ENCODE measurements at places on chromosomes 7 and 10. TPM values are rescaled to one million over a fixed set of nuclear protein-coding genes. Genes with fewer than 3 reads are reported as not detected.
A peak's percentile ranks its signal among the peaks of the same experiment; 100 is the strongest.

- H3K36me3 ChIP-seq = peaks cover 32% of the 10 kb centered on the region
- H3K27me3 ChIP-seq = no peaks in the 10 kb centered on the region
- no peaks in the 10 kb centered on the region for H3K4me1 ChIP-seq
- H3K4me3 ChIP-seq = no peak overlapping the region
- H3K27ac ChIP-seq = no peak overlapping the region
These were observed 18.7 kb downstream of the IL15RA start for GRCh38 chr10:5958675-5959074.

Gene SMKR1
- 1.5 TPM for total RNA-seq

- H3K4me1 ChIP-seq = no peaks in the 10 kb centered on the region
- H3K27me3 ChIP-seq = peaks cover 7% of the 10 kb centered on the region
- H3K4me3 ChIP-seq = no peak overlapping the region
- no peaks in the 10 kb centered on the region for H3K36me3 ChIP-seq
- DNase-seq = peak; percentile 51
These were observed 427.6 kb downstream of the PHTF2 start for GRCh38 chr7:78226059-78226719.

DNA sequence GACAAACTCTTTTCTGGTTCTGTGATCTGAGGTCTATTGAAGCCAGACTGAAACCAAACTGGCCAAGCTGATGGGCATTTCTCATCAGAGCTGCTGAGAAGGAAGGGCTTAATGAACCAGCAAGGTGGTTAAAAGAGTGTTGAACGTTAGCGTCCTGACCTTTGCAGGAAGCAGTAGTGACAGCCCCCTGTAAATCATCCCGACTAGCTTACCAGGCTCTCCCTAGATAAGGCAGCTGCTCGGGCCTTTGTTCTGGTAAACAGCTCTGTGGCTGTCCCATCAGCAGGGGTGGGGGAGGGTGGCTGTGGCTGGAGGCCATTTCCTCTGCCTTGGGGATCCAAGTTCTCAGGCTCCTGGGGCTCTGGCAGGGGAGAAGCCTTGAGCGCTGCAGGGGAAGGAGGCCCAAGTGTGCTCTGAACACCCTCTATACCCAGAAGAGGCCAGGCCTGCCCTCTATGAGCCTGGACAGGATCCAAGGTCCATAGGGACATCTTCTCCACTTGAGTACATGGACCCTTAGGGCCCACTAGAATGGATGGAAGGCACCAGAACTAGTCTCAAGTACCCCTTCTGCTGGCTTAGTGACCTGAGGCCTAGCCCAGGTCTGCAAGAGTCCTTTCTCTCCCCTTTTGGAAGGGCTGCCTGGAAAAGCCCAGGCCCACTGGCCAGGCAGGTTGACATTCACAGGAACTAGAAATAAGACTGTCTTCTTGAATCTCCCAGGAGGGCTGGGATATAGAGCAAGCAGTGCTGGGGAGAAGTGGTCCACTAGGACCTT, 134.6 kb downstream of the ARHGAP22 start:
- H3K27me3 ChIP-seq = no peaks in the 10 kb centered on the region

DNA sequence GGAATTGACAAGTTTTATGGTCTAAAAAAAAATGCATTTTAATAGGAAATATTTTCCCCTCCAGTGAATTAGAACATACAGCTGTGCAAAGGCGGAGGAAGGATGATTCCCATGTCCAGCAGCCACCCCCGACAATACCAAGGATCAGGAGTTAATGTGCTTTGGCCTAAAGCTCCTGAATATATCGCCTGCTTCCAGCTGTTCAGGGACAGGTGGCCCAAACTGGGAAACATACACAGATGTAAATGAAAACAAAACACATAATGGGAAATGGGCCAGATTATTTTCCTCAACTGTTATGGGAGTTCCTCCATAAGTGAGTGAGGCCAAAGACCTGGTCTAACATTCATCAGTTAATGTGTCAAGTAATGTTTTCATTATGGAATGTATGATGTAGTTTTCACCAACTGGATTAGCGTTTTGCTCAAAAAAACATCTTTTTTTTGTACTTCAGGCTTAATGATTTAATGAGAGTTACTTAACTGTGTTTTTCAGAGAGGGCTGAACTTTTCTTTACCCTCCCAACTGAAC, 55.1 kb upstream of the LAMB1 start:
- no peak overlapping the region for H3K4me3 ChIP-seq
- H3K27me3 ChIP-seq = peaks cover 5% of the 10 kb centered on the region
- H3K4me1 ChIP-seq = no peaks in the 10 kb centered on the region
- no peaks in the 10 kb centered on the region for H3K36me3 ChIP-seq
- H3K27ac ChIP-seq = no peak overlapping the region
- no peak for DNase-seq

DNA sequence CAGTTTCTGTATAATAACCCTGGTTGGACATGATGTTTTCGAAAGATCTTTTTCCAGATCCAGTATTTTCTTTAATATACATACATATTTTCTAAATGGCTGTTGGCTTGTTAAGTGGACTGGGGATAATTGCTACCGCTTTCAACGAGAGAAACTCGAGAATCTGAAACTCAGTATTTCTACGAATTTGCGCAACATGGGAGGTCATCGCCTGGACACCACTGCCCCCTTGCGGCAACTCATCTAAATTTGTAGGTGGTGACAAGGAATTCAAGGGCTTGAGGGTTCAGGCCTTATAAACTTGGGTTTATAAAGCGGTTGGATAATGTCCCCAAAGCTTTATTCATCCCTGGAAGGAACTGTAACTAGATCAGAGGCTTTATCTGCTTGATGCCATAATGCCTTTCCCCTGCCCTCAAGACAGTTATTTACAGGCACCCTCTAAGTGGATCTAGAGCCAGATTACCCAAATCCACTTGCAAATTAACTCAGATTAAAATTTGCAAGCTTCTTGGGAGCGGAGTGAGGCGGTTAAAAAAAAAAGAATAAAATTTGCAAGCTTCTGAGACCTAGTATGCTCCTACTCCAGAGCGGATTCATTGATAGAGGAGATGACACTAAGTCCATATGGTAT, 21.3 kb upstream of the KCNK18 start:
- peaks cover 14% of the 10 kb centered on the region for H3K4me1 ChIP-seq
- no peak overlapping the region for H3K27ac ChIP-seq
- peak; percentile 82 for DNase-seq
- no peaks in the 10 kb centered on the region for H3K36me3 ChIP-seq
- peak overlapping the region; percentile 65 for H3K4me3 ChIP-seq

- peaks cover 47% of the 10 kb centered on the region for H3K27me3 ChIP-seq
- H3K36me3 ChIP-seq = no peaks in the 10 kb centered on the region
- no peak overlapping the region for H3K27ac ChIP-seq
- H3K4me3 ChIP-seq = no peak overlapping the region
- peaks cover 2% of the 10 kb centered on the region for H3K4me1 ChIP-seq
- no peak for DNase-seq
These were observed 47.8 kb upstream of the SLF2 start for GRCh38 chr10:100864978-100865377.

Gene CYP2C8
- total RNA-seq = not detected

DNA sequence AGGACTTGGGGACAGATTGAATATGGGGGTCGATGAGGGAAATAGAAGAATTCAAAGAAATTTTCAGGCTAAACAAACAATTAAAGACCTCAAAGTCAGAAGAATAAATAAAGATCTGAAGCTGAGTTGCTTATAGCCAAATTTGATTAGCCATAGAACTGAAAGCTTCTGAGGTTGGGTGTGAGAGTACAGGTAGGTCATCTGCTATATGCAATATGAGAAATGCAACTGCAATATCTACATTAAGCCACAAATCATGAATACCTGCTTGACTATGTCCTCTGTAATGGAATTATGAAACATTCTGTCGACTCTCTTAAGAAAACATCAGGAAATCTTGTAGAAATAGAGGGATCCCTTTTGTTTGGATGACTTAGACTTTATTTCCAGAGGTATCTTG, 192.1 kb upstream of the PCDH15 start:
- no peak overlapping the region for H3K4me3 ChIP-seq
- H3K4me1 ChIP-seq = no peaks in the 10 kb centered on the region
- H3K36me3 ChIP-seq = no peaks in the 10 kb centered on the region
- DNase-seq = no peak
- H3K27ac ChIP-seq = no peak overlapping the region
- H3K27me3 ChIP-seq = no peaks in the 10 kb centered on the region

Gene AGBL3
- 3.4 TPM for total RNA-seq

Gene NRG3
- not detected for total RNA-seq

- peaks cover 3% of the 10 kb centered on the region for H3K27me3 ChIP-seq
- DNase-seq = no peak
- H3K4me1 ChIP-seq = no peaks in the 10 kb centered on the region
- H3K36me3 ChIP-seq = no peaks in the 10 kb centered on the region
- no peak overlapping the region for H3K27ac ChIP-seq
- H3K4me3 ChIP-seq = no peak overlapping the region
These were observed 11.9 kb upstream of the COL1A2 start for GRCh38 chr7:94382746-94383145.

Gene ANKRD2
- not detected for total RNA-seq

- H3K4me3 ChIP-seq = no peak overlapping the region
- H3K36me3 ChIP-seq = no peaks in the 10 kb centered on the region
- H3K27ac ChIP-seq = no peak overlapping the region
- peak; percentile 42 for DNase-seq
- H3K27me3 ChIP-seq = no peaks in the 10 kb centered on the region
These were observed 35.9 kb upstream of the CACNB2 start for GRCh38 chr10:18104223-18104872.

Gene CPA4
- 0.45 TPM for total RNA-seq

GRCh38 chr7:108404509-108405420, 51.5 kb downstream of the NRCAM start:
- H3K4me1 ChIP-seq = no peaks in the 10 kb centered on the region
- no peak for DNase-seq
- no peaks in the 10 kb centered on the region for H3K36me3 ChIP-seq
- peaks cover 2% of the 10 kb centered on the region for H3K27me3 ChIP-seq
- no peak overlapping the region for H3K27ac ChIP-seq

DNA sequence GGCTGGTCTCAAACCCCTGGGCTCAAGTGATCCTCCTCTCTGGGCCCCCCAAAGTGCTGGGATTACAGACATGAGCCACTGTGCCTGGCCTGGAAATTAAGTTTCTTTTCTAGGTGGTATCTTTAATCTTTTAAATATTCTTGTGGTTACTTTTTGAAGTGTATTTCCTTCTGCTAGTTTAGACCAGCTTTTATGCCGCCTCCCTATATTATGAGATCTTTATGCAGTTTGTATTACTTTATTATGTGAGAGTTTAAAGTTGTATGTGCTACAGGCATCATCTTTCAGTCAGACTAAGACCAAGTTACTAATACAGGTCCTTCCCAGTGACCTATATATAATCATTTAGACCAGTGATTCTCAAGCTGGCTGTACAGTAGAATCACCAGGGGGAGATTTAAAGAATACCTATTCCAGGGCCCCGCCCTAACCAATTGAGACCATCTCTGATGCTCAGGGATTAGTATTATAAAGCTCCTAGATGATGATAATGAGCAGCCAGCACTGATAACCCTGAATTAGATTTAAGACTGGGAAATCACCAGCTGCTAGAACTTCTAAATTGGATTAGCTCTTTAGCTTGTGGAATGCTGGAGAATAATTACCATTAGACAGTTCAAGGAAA, 11.3 kb downstream of the INPP5F start:
- H3K4me1 ChIP-seq = peaks cover 40% of the 10 kb centered on the region
- no peak overlapping the region for H3K4me3 ChIP-seq
- no peaks in the 10 kb centered on the region for H3K27me3 ChIP-seq
- H3K27ac ChIP-seq = no peak overlapping the region
- no peaks in the 10 kb centered on the region for H3K36me3 ChIP-seq

DNA sequence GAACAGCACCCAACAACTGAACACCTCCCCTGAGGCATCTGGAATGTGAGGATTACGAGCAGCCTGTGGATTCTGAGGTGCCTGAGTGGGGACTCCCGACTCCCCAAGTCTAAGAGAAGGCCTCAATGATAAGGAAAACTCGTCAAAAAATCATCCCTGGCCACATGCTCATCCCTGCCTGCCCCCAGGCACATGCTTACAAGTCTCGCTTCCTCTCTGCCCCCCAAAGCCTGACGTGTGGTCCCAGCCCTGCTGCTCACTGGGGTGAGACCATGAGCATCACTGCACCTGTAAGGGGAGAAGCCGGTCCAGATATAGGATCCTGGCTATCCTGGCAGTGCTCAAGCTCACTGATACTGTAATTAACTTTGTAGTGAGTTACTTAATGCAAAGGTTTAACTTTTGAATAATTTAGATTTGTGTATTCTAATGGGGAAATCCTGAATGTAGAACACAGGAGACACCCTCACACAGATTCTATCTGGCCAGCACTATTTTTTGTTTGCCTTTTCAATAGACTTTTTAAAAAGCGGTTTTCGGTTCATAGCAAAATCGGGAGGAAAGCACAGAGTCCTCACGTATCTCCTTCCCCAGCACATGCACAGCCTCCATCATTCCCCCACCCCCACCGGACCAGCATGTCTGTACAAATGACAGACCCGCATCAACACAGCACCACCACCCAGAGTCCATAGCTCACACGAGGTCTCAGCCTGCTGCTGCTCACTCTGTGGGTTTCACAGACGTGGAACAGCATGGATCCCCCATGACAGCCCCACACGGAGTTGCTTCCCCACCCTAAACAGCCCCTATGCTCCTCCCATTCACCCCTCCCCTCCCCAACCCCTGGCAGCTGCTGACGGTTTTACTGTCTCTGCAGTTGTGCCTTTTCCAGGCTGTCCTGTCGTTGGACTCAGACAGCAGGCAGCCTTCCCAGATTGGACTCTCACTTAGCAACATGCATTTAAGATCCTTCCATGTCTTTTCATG, 167.9 kb downstream of the DIP2C start:
- no peak for DNase-seq
- H3K27ac ChIP-seq = peak overlapping the region; percentile 20
- peaks cover 6% of the 10 kb centered on the region for H3K27me3 ChIP-seq

DNA sequence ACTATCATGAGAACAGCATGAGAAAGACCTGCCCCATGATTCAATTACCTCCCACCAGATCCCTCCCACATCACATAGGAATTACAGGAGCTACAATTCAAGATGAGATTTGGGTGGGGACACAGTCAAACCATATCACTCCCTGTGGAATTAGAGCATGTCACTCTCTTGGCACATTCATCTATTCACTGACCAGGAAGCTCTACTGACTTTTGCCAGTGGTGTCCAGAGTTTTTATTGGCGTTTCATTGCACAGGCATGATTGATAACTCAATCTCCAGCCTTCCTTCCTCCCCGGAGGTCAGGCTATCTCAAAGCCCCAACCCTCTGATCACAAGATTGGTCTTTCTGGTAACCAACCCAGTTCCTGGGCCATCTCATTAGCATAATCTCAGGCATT, 478.9 kb upstream of the NRP1 start:
- no peaks in the 10 kb centered on the region for H3K36me3 ChIP-seq
- no peak for DNase-seq
- no peak overlapping the region for H3K27ac ChIP-seq
- H3K4me1 ChIP-seq = no peaks in the 10 kb centered on the region
- no peak overlapping the region for H3K4me3 ChIP-seq

Gene NPC1L1
- not detected for total RNA-seq

Gene MRPS16
- 139 TPM for total RNA-seq

GRCh38 chr10:116418389-116418788, 9.3 kb upstream of the PNLIPRP3 start:
- H3K36me3 ChIP-seq = no peaks in the 10 kb centered on the region
- no peak for DNase-seq
- no peak overlapping the region for H3K27ac ChIP-seq
- no peak overlapping the region for H3K4me3 ChIP-seq
- H3K27me3 ChIP-seq = peaks cover 3% of the 10 kb centered on the region
- no peaks in the 10 kb centered on the region for H3K4me1 ChIP-seq
